ENCODE measurements at places on chromosomes 3 and 15.

GRCh38 chr3:134294302-134295280 lies 43.9 kb upstream of the RYK start:
- DNase-seq: no peak

- no peak for DNase-seq
Measured at GRCh38 chr3:77026904-77027634, 12.8 kb upstream of the ROBO2 start.

GRCh38 chr3:99658274-99658673 lies 19.9 kb downstream of the COL8A1 start:
- no peak for DNase-seq

GRCh38 chr3:99429502-99429901 lies 208.9 kb upstream of the COL8A1 start:
- peak; percentile 10 for DNase-seq

- no peak for DNase-seq
Measured at GRCh38 chr3:28476764-28477163, 128.1 kb upstream of the AZI2 start.

DNA sequence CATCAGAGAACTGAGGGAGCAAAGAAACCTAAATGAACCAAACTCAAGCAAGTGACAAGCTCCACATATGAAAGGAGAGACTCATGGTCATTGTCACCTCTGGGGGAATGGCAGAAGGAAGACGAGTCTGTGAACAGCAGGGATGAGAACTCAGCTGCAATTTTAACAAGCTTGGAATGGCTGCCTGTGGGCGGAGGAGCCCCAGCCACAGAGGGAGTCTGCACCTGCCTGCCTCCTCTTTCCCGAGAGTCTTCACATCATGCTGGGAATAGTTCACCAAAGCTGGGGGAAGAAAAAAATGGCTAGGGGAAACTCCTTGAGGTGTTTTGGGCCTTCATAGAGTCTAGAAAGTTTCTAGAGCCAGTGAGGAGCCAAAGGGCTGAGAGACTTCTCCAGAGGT lies 21.3 kb upstream of the BHLHE40 start:
- DNase-seq: no peak

DNA sequence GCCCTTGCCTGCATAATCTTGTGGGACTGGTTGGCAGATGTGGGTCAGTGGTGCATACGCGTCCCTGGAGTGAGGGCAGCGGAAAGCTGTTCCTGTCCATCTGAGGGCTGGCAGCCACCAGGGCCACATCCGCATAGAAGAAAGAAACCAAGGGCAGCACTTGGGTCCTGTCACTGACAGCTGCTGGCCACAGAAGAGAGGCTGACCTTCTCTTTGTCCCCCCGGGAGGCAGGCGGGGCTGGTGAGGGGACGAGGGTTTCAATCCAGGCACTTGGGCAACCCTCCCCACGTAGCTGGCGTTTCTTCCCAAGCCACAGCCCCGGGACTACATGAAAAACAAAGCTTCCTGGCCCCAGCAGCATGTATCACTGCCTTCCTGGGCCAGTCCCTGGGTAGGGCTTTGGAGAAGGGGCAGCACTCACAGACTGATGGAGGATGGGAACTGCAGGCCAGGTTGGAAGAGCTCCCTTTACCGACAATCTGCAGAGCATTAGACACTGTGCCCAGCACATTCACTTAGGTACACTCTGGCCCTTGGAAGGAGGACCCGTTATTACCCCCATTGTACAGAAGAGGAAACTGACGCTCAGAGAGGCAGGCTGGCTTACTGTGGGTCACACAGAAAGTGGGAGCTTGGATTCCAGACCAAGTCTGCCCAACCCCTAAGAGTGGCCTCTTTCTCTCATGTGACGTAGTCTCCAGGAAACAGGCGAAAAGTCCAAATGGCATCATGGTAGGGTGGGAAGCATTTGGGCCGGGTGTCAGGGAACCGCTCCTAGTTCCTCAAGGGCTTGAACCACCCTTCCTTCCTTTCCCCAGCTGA lies 78.8 kb upstream of the SLC6A6 start:
- DNase-seq: no peak

GRCh38 chr15:63382966-63383710 lies 1.5 kb upstream of the CA12 start:
- DNase-seq: peak; percentile 38

DNA sequence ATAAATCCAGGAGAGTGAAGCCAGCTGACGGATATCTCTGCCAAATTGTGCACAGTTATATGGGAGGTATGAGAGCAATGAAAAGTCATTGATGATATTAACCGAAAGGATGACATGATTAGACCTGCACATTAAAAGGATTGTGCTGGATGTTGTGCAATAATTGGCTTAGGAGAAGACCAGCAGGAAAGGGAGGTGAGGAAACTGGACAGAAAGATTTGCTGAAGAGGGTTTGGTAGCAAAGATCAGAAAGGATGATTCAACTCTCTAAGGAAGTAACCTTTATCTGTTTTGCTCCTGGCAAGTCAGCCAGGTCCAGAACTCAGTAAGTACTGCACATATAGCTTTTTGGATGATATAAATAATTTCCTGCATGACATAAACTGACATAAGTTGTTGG lies 704.7 kb downstream of the GRM7 start:
- no peak for DNase-seq

- DNase-seq: no peak
Measured at GRCh38 chr3:15657016-15657415, 55.5 kb downstream of the BTD start.

GRCh38 chr3:12182687-12183441 lies 24.2 kb upstream of the TIMP4 start:
- no peak for DNase-seq

DNA sequence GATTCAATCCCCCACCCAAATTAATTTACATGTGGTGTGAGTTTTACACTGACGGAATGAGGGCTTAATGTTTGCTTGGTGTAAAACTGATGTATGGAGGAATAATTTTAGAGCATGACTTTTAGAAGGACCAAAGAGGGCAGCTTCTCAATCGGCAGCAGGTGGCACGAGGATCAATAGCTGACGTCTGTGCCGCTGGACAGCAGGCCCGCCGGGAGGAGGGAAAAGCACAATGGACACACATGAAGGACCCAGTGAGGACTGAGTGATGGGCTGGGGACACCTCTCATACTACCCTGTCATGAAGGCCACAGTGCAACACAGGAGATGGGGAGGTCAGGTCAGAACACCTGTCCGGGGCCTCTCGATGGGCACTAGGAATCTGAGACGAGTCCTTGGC lies 61.4 kb upstream of the NSMCE3 start:
- DNase-seq: no peak

GRCh38 chr3:16522834-16523233 lies 9.3 kb upstream of the RFTN1 start:
- DNase-seq: no peak

- no peak for DNase-seq
Measured at GRCh38 chr3:111143-112069, 85.2 kb upstream of the CHL1 start.

DNA sequence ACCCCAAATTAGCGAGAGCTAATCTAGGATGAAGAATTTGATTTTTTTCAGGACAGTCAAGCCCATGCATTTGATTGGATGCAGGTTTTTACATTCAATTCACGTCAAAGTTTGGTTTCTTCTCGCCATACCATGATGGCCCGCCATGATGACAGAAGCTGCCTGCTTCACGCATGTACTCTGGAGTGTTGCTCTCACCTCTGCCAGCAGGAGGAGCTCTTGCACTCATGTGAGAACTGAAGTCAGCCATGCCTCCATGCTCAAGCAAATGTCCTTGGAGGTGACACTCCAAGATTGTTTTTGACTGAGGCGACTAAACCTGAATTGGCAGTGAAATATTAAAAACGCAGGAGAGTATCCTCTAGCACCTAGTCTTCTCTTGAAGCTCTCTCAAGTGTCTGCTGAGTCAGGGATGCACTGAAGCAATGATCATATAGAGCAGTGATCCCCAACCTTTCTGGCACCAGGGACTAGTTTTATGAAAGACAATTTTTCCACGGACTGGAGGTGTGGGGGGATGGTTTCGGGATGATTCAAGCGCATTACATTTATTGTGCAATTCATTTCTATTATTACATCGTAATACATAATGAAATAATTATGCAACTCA lies 120.9 kb downstream of the SAMMSON start:
- DNase-seq: peak; percentile 72

DNA sequence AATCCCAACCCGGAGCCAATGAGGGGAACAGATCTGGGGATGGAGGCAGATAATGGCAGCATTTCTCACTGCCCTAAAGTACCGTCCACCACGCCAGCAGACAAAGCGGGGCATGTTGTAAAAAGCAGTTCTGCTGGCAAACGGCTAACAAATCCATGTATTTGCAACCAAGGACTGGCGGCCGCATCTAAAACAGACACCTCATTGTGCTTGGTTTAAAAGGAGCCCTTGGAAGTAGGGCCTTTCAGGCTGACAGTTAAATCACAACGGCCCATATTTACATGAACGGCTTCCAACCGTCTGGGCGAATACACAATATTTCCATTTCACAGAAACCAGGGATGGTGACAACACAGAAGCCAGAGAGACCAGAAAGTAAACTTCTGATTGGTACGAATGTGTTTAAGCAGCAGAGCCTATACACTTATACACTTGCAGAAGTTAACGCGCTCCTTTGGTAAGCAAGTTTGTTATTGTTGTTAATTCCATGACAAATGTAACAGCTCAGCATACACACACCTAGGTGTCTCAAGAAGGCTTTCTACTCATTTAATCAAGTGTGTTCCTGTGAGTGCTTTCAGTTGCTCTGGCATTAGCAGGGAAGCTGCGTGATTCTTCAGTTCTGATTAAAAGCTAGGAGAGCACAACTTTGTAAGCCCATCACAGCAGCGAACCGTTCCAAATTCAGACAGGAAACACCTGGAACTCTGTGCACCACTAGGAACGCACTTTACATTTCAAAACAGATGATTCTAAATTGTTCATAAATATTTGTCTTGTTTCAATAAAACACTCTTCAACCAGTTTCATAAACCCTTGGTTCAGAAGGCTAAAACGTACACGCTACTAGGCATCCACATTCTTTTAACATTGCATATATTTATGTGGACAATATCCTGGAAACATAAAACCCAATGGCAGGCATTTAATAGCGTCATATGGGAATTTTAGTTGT lies 112.9 kb downstream of the PDZRN3 start:
- DNase-seq: peak; percentile 42

- DNase-seq: no peak
Measured at GRCh38 chr3:108940166-108940565, 13.5 kb downstream of the GUCA1C start.

DNA sequence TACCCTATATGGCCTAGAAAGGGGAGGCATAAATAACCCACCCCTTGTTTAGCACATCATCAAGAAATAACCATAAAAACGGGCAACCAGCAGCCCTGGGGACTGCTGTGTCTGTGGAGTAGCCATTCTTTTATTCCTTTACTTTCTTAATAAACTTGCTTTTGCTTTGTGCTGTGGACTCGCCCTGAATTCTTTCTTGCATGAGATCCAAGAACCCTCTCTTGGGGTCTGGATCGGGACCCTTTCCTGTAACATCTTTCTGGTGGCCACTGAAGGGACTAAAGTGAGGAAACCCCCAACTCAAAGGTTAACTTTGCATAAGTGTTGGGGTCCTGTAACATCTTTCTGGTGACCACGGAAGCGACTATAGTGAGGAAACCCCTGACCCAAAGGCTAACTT lies 15.7 kb upstream of the HHATL start:
- no peak for DNase-seq

- DNase-seq: no peak
Measured at GRCh38 chr15:24772266-24772665, 96.7 kb downstream of the NPAP1 start.

GRCh38 chr15:98955961-98956723 lies 51.5 kb downstream of the PGPEP1L start:
- DNase-seq: no peak

DNA sequence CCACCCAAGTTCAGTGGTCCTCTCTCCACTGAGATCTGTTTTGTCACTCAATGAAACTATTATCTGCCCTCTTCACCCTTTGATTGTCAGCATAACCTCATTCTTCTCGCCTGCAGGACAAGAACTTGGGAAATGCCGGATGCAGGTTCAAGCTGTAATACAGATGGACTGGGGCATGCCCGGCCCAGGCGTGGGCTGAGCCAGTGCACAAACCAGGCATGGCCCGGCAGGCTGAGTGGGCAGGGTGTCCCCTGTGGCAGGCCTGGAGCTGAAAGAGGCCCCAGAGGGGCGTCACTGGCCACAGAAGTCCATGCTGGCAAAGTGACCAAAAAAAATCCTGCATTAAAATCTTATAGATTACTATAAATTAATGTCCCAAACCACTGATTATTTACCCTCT lies 638.9 kb upstream of the EPHA6 start:
- no peak for DNase-seq

DNA sequence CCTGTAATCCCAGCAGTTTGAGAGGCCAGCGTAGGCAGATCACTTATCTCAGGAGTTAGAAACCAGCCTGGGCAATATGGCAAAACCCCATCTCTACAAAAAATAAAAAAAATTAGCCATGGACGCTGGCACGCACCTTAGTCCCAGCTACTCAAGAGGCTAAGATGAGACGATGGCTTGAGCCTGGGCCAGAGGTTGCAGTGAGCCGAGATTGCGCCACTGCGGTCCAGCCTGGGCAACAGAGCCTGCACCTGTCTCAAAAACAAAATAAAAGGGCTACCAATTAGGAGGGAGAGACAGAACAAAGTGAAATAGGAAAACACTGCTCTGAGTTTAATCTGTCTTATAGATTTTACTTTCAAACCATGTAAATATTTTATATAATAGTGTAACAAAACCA lies 33.8 kb downstream of the MSL2 start:
- no peak for DNase-seq

GRCh38 chr3:39414421-39414907 lies 7.9 kb downstream of the RPSA start:
- no peak for DNase-seq

- DNase-seq: no peak
Measured at GRCh38 chr15:70160803-70161565, 63.3 kb upstream of the TLE3 start.

GRCh38 chr3:33394403-33395054 lies 45.7 kb downstream of the UBP1 start:
- no peak for DNase-seq

DNA sequence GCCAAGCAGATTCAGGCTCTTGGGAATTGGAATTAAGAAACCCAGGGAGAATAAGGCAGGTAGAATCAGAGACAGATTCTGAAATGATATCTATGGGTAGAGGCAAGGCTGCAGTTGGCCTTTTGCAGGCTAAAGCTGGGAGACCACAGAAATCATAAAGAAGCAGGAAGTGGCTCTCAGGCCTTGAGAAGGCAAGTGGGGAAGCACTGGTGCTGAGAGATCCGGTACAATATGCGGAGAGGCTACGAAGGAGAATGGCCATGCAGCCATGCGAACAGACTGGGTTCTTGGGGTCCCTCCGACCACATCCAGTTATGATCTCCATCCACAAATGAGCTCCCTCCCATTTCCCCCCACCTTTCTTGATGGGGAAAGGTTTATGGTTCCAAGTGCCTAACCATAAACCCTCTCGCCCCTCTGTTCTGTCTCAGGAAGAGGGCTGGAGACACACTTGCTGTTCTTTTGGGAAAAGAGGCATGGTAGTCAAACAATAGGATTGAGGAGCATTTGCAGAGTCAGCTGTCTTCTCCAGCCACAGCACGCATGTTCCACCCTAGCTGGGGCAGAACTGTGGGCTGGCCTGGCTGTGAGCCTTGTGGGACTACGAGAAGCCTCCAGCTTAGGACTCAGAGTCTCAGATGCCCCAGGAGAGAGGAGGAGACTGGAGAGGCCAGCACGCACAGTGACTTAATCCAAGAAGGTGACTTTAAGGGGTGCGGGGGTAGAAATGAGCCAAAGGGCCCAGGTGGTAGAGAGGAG lies 99.6 kb downstream of the RPLP1 start:
- no peak for DNase-seq

Data from fibroblast of the aortic adventitia (primary cell).